Fibroblast of skin of left quadriceps (primary cell): ENCODE measurements at places on chromosomes 12 and 14.

GRCh38 chr14:99658218-99658845, 13.4 kb downstream of the HHIPL1 start:
- no peak for DNase-seq

DNA sequence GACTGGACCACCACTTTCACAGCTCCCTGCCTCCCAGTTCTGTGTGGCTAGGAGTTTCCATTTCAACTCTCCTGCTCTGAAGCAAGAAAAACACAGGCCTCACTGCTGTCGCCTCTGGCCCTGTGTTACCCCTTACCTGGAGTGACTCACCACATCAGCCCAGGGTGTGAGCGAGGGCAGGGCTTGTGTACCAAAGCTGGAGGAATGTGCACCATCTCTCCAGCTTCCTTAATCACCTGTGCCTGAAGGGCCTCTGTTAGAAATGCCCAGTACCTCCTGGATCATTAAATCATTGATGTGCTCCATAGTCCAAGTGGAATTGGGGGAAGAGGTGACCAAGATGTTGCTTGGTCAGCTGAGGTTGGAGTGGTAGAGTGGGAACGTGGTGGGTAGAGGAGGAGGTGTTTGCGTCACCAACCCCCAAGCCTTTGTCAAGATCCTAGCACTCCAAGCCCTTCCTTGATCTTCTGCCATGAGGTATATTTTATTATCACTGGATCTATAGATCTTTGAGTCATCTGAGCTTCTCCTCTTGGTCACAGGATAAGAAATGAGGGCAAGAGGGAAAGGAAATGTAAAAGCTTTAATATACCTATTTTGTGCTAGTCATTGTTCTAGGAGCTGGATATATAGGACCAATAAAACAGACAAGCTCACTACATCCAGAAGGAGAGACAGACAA, 51.3 kb downstream of the SSPN start:
- no peak for DNase-seq

- no peak for DNase-seq
These were observed 1317.6 kb downstream of the TMEM121 start for GRCh38 chr14:106843951-106844483.

DNA sequence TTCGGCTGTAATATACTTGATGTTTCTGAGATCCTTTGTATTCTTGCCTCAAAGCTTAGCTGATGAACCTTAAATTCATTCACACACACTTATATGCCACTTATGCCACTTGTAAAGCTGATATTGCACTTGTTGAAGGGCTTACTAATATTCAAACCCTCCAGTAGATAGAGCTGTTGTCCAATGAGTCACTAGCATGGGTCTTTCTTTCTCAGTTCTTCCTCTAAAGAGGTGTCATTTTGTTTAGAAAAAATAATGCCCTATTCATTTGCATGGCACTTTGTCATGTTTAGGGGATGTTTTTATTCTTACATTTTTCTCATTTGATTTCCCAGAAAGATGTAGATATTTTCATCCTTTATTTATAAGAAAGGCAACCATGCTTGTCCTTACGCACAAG, 56.4 kb downstream of the MON2 start:
- DNase-seq = no peak

DNA sequence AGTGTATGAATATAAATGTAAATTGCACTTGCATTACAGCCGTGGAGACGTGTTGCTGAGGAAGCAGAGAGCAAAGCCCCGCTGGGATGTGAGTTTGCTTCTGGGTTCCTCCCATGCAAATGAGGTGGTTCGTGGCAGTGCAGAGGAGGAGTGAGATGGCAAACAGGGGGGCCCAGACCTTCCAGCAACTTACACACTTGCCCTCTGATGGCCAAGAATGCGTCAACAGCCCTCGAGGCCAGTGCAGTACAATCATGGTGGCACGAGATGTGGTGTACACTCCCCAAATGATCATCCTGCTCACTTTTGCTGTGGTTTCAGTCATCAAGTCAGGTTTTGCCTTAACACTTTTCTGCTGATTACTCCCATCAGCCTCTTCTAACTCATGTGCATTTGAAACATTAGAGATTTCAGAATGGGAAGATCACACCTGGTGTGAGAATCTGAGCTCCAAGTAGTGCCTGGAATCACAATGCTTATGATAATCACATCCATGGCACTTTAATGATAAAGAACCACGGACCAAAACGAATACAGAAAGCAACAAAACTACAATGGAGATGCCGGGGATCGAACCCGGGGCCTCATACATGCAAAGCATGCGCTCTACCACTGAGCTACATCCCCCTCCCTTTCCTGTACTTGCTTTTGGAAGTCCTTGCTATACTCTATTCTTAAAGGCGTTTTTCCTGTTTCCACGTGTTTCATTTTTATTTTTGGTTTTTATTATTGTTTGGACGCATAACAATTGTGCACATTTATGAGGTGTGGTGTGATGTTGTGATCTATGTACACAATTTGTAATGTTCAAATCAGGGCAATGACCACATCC, 7.0 kb upstream of the UBC start:
- DNase-seq = no peak

DNA sequence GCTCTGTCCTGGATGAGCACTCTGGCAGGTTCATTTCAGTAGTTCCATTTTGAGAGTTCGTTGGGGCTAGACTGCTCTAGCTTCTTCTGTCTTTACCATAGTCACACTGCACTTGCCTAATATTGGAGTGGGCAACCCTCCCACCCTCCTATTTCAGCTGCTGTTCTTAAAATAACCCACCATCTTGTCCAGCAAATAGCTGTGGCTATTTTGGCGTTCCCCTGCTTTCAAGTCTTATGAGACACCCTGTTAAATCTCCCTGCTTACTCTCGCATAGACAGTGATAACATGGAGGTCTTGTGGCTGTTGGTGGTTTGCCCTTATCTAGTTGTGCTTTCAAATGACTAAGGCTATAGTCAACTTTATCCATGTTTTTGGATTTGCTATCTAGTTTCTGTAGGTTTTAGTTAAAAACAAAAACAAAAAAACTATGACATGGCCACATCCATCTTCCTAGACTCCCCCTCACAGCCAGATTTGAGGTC, 65.5 kb downstream of the LRP6 start:
- no peak for DNase-seq

DNA sequence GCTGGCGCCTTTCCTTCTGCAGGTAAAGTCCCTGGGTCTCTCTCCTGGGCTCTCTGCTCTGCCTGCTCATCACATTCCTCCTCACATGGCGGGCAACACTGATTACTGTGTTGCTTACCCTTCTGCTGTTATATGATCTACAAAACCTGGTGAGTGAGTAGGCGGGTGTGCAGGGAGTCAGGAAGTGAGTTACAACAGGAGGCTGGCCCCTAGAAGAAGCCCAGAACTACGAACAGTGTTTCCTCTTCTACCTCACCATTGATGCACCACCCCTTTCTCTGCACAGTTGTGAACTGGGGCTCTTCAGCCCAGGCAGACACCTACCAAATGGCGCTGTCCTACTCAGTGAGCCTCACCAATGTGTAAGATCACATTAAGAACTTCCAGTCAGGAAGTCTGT, 4.9 kb upstream of the KLHL33 start:
- DNase-seq = no peak

DNA sequence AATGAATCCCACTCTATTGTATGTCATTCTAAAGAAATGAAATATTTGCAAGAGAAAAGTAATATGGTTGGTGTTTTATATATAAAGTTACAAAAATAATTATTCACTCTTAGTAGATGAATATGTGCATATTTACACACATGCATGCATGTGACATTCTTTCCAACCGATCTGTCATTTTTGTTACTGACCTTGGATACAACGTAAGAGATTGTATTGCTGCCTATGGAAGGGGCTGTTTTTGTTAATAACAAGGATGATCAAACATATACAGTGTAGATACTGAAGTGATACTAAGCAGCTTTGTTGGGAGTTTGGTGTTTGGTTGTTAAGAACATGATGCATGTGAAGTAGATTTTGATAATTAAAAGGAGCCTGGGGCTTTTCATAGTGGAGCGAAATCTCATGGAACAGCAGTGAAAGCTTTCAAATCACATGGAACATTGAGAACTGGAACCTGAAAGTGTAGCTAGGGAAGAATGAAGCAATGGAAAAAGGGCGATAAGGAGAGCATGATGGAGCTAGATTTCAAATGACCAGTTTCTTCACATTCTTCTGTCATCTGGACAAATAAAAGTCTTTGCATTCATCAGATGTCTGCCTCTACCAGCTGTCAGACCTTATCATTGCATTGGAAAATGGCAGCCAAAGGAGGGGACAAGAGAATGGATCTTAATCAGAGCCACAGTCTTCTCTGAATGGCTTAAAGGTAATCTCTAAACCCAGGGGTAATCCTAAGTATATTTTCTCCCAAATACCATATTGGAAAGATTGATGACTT, 10.0 kb downstream of the BORCS5 start:
- DNase-seq = no peak

DNA sequence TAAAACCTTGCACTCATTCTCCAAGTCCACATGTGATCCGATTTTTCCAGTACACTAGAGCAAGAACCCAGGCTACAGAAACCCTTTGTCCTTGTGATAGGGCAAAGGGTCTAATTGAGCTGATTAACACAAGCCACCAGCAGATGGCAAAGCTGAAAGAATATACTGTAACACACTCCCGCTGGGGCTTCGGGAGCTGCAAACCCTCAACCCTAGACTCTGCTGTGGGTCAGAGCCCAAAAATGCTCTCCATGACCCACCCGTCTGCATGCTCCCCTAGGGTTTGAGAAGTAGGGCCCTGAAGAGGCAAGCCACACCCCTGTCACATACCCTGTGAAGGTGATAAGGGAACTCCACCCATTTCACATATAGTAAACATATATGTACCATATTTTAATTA, 33.6 kb upstream of the PCNX1 start:
- no peak for DNase-seq

- no peak for DNase-seq
These were observed 2.4 kb downstream of the CBLN3 start for GRCh38 chr14:24426912-24427536.
